CD14-positive monocyte (primary cell): ENCODE measurements at places on chromosomes 11 and 22. TPM values are rescaled to one million over a fixed set of nuclear protein-coding genes. Genes with fewer than 3 reads are reported as not detected.

- H3K4me1 ChIP-seq = no peaks in the 10 kb centered on the region
- H3K27ac ChIP-seq = no peak overlapping the region
- no peak overlapping the region for H3K4me3 ChIP-seq
- no peaks in the 10 kb centered on the region for H3K27me3 ChIP-seq
These were observed 16.6 kb upstream of the TTLL12 start for GRCh38 chr22:43203471-43203981.

DNA sequence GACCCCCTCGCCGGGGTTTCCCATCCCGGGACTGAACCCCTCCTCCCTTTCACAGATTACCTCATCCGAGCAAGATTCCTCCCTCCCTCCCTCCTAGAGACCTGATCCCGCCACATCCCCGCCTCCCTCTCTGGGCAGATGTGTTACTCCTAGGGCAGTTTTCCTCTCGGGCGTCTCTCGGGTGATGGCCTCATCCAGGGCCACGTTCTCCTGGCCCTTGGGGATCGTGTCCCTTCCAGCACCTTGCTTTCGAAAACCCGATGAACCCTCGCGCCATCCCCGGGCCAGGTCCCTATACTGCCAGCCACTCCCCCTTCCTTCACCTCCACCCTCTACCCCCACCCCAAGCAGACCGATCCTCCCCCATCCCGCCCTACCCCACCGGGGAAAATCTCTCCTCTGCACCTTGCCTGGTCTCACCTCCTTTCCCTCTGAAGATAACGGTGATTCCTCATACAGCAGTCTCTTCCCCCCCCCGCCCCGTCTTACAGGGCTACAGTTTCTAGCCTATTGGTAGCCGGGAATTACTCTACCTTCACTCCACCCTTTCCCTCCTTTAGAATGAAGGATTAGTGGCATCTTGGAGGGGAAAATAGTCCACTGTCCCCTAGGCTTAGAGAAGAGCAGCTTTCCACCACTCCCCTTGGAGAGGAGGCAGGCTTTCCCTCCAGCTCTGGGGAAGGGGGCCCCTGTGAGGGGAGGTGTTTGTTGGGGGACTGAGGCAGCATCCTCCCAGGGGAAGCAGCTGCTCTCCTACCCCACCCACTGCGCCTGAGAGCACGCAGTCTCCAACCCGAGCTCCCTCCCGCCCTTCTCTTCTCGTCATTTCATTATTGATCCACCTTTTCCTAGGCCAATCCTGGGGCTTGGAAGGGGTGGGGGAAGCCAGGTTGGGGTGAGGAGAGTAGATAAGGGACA lies 1.2 kb downstream of the KMT2A start:
- H3K27me3 ChIP-seq = no peaks in the 10 kb centered on the region
- peak overlapping the region; percentile 73 for H3K27ac ChIP-seq
- H3K4me3 ChIP-seq = peak overlapping the region; percentile 92
- DNase-seq = no peak
- H3K36me3 ChIP-seq = no peaks in the 10 kb centered on the region

- DNase-seq = peak; percentile 39
- no peaks in the 10 kb centered on the region for H3K36me3 ChIP-seq
- H3K4me1 ChIP-seq = no peaks in the 10 kb centered on the region
- H3K27ac ChIP-seq = no peak overlapping the region
- no peaks in the 10 kb centered on the region for H3K27me3 ChIP-seq
These were observed 27.8 kb upstream of the ZNRF3 start for GRCh38 chr22:28855355-28856094.

FGF4 gene
- polyA plus RNA-seq = not detected in 2 replicates
